ENCODE measurements at places on chromosomes 5 and 9. TPM values are rescaled to one million over a fixed set of nuclear protein-coding genes. Genes with fewer than 3 reads are reported as not detected.
A peak's percentile ranks its signal among the peaks of the same experiment; 100 is the strongest.

GRCh38 chr9:16031486-16031885 is 478.6 kb downstream of the CCDC171 start:
- DNase-seq, result no peak

DNA sequence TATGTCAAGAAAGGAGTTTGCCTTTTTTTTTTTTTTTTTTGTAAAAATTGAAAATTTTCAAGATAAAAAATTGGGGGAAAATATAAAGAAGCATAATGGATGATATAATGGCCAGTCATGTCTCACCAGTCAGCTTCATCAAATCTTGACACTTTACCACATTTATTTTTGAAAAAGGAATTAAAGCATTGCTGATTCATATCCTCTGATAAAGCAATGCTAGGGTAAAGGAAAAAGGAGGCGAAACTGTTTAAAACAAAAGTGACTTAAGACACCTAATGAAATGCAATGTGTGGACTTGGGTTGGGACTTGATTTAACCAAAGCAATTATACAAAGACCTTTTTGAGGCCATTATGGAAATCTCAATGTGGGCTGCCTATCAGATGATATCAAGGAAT is 208.5 kb downstream of the ARHGAP26 start:
- DNase-seq, result no peak

- no peak for DNase-seq
Measured at GRCh38 chr5:79396265-79396664, 117.7 kb downstream of the HOMER1 start.

DNA sequence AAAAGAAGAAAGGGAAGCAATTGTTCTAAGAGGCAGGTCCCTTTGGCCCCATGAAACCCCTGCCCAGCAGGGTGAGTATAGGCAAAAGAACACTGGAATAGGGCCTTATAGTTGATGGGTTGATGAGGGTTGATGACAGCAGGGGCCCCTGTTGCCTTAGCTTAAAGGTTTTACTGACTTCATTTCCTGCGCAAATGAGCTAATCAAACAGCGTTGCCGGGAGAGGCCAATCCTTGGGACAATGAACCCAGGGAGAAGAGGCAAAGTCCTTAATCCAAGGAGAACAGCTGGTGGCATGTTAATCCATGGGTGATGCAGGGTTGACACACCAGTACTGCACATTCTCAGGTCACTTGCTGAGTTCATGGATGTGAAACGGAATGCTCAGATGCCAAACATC is 22.0 kb upstream of the EPB41L4B start:
- no peak for DNase-seq

DNA sequence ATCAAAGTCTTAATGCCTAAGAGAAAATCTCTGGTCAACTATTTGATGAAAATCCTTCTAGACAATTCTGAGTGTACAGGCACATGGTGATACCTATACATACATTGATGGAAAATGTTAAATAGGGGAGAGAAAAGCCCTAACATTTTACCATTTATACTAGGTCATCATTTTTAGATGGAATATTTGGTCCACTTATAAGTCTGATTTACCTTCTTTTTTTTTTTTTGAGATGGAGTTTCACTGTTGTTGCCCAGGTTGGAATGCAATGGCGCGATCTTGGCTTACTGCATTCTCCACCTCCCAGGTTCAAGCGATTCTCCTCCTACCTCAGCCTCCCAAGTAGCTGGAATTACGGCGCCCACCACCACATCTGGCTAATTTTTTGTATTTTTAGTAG is 81.7 kb downstream of the FCHO2 start:
- DNase-seq, result no peak

- DNase-seq, result peak; percentile 67
Measured at GRCh38 chr5:172918421-172919371, 40.5 kb upstream of the RPL26L1 start.

GRCh38 chr9:77128125-77128789 is 49.1 kb upstream of the VPS13A start:
- no peak for DNase-seq

GRCh38 chr9:123191260-123191659 is 77.1 kb downstream of the STRBP start:
- no peak for DNase-seq

- no peak for DNase-seq
Measured at GRCh38 chr9:106726070-106726815, 136.7 kb upstream of the ZNF462 start.

DNA sequence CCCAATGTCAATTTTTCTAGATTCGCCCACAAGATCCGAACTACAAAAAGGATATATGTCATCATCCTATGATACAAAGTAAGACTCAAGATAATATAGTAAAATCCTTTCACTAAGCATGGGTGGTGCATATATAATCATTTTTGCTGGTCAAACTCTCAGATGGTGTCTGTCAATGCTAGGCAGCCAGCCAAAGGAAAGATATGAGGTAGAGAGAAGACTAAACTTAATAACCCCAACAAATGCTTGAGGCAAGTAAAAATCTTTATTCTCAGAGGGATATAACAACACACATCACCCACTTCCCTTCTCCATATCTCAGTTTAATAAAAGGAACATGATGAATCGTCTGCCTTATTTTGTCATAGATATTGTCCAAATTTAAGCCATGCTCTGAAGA is 841.2 kb upstream of the DMAC1 start:
- DNase-seq, result no peak

- no peak for DNase-seq
Measured at GRCh38 chr5:80941496-80941895, 18.7 kb upstream of the RASGRF2 start.

- no peak for DNase-seq
Measured at GRCh38 chr5:56409331-56410190, 176.4 kb upstream of the ANKRD55 start.

DNA sequence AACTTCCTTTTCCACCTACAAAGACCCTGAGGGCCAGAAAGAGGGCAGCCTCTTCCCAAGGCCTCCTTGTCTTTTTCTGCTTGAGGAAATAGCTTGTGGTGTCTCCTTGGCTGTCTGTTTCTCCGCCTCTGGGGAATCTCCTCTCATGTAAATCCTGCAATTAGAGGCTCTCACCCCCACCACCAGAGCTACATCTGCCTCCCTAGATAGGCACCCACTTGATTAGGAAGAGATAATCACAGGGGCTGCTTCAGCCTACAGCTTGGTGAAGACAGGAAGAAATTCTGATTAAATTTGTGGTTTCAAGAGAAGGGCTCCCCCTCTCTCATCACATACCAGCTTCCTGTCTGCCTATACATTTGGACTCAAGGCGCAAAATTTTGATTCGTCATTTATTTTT is 75.6 kb downstream of the TLR4 start:
- no peak for DNase-seq

DNA sequence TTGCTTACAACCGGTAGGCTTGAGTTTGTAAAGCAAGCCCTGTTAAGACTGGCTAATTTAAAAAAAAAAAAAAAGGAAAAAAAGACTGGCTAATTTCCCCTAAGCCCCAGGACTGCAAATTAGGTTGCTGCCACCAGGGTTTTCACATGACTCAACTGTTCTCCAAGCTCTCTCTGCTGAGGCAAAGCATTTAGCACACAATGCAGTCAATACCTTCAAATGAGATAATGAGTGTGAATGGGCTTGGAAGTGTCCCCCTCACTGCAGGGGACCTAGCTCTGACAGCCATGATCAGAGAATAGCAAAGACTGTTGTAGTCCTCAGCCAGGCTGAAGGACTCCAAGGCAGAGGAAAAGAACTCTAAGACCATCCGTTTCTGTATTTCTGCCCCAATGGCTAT is 42.8 kb upstream of the ZSWIM6 start:
- no peak for DNase-seq

The LCN2 gene
- 2.2 TPM for total RNA-seq

All from hematopoietic multipotent progenitor cell (in vitro differentiated cells).